NCI-H510A (cell line): ENCODE measurements at places on chromosomes 6 and 20.
A peak's percentile ranks its signal among the peaks of the same experiment; 100 is the strongest.

GRCh38 chr6:150749091-150749670 lies 116.3 kb upstream of the MTHFD1L start:
- no peak for DNase-seq

GRCh38 chr6:39998126-39998525 lies 63.9 kb upstream of the MOCS1 start:
- no peak for DNase-seq

GRCh38 chr6:166365806-166366205 lies 16.9 kb downstream of the MPC1 start:
- DNase-seq, result no peak

GRCh38 chr20:20536240-20536933 lies 168.5 kb downstream of the INSM1 start:
- no peak for DNase-seq

- DNase-seq, result no peak
Observed at GRCh38 chr20:3890398-3890751, 1.2 kb downstream of the PANK2 start.

DNA sequence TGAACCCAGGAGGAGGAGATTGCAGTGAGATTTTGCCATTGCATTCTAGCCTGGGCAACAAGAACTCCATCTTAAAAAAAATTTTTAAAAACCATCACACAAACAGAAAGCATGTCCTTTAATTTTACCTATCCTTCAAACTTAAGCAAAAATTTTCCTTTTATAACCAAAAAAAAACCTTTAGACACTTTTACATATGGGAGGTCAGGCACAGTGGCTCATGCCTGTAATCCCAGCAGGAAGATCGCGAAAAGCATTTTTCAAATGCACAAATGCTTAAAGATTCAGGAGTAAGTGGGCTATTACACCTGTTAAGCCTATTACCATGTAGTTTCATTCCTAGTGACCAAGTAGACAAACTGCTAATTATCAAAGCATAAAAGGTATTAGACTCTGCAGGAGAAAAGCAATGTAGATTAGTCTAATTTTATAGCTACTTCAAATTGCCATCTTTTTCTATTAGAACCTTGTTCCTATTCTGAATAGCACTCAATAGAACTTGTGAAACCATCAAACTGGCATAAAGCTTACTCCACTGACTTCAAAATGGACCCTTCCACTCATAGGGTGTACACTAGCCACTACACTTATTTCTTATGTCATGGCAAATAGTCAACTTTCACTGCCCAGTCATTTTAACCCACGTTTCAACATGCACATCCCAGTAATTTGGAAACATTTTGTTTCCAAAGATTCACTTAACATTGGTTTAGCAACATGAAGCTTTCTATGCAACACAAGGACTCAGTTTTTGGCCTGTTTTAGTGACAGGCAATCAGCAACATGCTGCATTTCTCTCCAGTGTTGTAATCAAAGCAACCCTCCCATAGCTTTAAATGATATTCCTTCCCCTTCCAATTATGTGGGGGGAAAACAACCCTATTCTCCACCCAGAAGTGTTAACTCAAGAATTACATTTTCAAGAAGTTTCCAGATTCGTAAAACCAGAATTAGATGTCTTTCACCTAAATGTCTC lies 4.0 kb downstream of the EEF1A1 start:
- no peak for DNase-seq

DNA sequence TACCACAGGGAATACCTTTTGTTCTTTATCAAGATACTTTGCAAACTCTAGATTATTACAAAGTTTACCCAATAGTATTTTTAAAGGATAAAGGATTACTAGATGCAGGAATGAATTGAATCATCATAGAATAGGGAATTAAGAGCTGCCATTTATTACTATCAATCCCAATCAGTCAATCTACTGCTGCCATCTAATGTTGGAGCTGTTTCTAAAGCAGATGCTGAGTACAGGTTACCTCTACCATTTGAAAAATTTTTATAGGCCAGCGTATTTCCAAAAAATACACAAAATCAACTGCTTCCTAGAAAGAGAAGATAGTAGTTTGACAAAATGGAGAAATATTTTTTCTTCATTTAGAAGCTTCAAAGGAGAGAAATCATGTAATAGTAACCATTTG lies 520.4 kb downstream of the ADGRB3 start:
- no peak for DNase-seq

DNA sequence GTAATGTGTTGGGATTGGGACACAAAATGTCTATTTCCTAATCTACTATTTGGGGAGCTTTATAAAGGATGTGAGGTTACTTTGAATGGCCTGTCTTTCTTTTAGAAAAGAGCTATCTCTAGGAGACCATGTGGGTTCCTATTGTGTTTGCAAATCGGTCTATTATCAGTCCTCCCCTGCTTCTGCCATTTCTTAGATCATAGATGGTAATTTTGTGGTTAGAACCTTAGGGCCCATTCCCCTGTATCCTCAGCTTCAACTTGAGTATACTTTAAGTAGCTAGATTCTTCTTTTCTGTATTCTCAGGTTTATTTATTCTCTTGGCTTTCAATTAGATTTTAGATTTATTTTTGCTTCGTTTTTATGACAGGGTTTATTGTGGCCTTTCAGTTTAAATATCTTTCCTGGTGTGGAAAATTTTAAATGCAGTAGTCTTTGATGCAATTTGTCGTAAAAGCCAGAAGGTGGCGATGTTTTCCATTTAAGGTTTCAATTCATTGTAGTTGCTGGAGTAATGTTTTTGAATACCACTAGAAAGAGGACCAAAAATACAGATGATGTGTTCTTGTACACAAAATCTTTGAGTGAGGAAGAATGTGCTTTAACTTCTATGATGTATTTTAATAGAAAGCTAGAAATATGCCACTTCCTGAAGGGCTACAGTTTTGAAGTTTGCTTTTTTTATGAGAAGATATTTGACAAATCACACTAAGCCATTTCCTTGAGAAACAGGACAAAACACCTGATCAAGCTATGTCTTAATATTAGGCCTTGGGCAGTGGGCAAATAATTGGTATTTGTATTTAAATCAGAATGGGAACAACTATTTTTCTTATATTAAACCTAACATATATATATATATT lies 20.3 kb downstream of the TBPL1 start:
- no peak for DNase-seq

DNA sequence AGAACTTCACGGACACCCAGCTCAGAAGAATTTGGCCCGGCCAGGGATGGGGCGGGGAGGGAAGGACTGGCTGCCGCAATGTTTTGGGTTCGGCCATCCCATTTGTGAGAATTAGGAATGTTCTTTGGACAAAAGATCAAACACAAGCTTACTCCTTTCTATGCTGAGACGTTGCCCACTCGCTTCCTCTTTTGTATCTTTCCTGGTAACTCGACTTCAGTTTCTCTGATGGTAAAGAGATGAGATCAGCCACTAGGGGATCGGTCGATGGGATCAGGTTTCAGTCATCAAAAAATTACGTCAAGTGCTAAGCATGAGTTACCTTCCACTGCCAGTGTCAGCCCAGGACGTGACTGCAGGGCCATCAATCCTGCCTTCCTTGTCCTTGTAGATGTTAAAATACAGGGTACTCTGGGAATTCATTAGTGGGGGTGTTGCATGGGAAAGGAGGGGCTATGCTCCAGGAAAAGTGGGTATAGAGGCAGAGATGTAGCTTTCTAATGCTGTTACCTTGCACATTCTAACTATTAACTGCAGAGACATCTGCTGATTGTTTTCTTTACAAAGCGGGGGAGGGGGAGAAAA lies 190.2 kb downstream of the TSHZ2 start:
- peak; percentile 77 for DNase-seq

DNA sequence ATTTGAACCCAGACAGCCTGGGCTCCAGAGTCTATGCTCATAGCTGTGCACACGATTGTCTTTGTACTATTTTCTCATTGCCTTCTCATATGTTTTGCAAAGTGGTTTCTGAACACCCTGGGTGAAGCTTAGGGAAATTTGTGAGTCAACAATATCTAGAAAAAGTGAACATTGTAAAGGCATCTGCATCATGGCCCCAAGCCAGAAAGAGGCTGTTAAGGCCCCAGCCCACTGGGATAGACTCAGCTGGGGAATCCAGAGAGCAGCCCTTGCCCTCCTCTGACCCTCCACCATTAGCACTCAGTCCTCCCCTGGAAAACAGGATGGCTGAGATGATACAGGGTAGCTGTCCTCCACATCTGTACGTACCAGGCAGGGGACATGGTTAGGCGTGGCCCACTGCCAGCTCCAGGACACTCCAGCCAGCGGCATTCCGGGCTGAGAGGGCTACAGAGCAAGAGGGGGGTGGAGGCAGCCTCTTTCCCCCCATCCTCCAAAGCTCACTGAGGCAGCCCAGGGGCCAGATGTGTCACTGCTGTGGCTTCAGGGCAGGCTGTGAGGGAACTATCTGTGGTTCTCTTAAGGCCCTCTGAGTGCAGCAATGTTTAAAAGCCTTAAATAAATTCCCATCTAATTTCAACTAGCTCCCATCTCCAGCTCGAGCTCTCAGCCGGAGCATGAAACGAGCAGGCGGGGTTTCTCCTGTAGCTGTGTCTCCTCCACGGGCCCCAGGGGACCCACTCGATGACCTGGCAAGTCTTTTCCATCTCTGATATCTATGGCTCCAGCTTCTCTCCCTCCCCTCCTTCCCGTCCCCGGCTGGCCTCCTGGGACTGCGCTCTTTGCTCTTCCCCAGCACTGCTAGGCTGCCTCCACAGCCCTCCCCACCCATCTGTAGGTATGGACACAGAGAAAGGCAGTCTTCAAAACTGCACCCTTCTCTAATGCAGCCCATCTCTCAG lies 209.4 kb upstream of the LRFN2 start:
- no peak for DNase-seq
